ENCODE measurements at places on chromosomes 12 and 14.

- DNase-seq, result no peak
Observed at GRCh38 chr14:78486081-78486480, 315.9 kb downstream of the NRXN3 start.

DNA sequence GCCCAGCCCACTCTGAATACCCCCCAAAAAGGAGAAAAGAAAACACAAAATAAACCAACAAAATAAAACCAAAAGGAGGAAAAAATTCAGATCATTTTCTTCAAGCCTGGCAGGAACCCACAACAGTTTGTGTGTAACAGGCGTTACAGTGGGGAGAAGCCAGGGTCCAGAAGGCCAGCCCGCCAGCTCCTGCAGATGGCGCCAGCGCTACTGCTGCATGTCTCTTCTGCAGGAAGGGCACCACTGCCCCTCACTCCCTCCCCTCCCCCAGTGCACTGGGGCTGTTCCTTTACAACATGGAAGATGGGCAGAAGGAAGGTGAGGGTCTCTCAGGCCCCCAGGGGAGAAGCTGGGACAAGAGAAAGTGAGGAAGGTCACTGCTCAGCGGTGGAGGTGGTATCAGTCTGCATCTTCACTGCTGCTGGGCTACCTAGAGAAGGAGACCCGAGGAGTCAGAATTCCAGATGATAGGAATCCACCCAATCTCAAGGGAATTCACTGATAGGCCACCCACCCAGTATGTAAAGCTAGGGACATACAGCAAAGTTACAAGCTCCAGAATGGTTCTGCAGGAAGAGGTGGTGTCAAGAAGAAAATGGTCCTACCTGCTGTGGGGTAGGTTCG lies 2.3 kb upstream of the NOP2 start:
- DNase-seq, result peak; percentile 47

- DNase-seq, result no peak
Observed at GRCh38 chr12:51270951-51271518, 820 bp upstream of the SMAGP start.

DNA sequence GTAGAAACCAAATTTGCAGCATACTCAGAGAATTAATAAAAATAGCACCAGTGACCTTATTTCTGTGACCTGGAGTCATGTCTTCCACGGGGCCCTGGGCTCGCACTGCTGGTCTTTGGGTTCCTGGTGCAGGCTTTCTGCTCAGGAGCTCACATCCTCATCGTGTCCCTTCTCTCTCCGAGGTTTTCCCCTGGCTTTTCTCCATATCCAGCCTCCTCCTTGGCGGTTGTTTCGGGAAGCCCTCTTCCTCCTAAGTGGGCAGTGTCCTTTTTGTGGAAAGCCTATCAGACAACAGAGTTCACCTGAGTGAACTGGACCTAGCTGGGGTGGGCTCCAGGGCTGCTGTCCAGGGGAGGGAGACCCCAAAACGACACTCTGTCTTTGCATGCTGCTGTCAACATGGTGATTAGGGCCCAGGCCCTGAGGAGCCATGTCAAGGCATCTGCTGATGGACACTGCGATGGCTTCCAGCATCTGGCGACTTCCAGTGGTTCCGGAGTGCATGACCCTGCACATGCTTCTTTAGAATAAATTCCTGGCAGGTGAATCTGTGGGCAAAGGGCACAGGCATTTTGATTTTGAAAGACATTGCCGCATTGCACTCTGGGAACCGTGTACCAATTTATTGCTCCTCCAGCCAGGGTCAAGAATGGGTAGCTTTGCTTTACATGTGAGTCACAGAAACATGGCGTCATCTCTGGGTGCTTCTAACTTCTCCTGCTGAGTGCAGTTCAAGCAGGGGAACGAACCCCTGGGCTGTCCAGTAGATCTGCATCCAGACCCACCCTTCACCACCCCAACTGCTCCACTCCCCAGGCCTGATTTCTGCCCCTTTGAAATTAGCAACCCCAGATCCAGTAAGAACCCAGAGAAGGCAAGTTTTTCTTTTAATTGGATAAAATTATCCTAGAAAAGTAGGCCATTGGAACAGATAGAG lies 136.8 kb downstream of the ADGRD1 start:
- DNase-seq, result no peak

DNA sequence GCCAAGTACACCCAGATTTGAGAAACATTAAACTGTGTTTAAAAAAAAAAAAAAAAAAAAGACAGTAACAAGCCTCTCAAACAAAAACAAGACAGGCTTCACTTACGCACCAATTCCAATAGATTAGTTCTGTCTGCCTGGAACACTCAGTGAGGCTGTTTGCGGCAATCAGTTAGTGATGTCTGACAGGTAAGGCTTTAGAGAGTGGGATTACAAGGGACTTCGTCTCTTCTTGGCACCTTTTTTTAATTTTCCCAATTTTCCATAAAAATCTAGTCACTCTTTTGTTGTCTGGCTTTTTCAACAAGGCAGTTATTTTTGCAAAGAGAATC lies 79.6 kb downstream of the NCOR2 start:
- DNase-seq, result no peak

- no peak for DNase-seq
Observed at GRCh38 chr14:75494896-75495295, 27.4 kb upstream of the BATF start.

- DNase-seq, result no peak
Observed at GRCh38 chr14:98608071-98609060, 663.6 kb downstream of the BCL11B start.

DNA sequence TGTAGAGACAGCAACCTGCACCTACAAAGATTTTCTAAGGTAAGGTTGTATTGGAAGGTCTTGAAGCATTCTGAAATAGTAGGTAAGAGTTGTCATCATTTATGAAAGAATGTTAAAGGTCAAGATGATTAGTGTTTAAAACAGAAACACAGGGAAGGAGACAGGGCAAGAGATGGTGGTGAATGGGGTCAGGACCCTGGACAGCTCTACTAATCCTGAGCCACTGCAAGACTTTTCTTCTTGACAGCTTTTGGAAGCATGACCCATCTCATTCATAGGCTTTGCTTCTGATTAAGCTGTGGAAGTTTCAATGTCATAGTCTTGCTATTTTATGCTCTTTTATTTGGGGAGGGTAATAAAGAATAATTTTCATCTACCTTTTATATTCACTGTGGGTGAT lies 75.5 kb upstream of the CAND1 start:
- peak; percentile 13 for DNase-seq

GRCh38 chr12:72574138-72574537 lies 302.0 kb downstream of the TRHDE start:
- DNase-seq, result no peak

DNA sequence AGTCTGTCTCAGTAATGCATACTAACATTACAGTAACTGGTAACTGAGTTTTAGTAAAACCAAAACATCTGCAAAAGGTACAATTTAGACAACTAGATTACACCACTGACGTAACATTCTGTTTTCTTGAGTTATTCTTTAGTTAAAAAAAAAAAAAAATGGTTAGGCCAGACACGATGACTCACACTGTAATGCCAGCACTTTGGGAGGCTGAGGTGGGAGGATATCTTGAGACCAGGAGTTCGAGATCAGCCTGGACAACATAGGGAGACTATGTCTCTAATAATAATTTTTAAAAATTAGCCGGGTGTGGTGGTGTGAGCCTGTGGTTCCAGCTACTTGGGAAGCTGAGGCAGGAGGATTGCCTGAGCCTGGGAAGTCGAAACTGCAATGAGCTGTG lies 34.1 kb downstream of the AP5M1 start:
- no peak for DNase-seq

GRCh38 chr14:97219431-97220017 lies 422.3 kb downstream of the VRK1 start:
- DNase-seq, result no peak

DNA sequence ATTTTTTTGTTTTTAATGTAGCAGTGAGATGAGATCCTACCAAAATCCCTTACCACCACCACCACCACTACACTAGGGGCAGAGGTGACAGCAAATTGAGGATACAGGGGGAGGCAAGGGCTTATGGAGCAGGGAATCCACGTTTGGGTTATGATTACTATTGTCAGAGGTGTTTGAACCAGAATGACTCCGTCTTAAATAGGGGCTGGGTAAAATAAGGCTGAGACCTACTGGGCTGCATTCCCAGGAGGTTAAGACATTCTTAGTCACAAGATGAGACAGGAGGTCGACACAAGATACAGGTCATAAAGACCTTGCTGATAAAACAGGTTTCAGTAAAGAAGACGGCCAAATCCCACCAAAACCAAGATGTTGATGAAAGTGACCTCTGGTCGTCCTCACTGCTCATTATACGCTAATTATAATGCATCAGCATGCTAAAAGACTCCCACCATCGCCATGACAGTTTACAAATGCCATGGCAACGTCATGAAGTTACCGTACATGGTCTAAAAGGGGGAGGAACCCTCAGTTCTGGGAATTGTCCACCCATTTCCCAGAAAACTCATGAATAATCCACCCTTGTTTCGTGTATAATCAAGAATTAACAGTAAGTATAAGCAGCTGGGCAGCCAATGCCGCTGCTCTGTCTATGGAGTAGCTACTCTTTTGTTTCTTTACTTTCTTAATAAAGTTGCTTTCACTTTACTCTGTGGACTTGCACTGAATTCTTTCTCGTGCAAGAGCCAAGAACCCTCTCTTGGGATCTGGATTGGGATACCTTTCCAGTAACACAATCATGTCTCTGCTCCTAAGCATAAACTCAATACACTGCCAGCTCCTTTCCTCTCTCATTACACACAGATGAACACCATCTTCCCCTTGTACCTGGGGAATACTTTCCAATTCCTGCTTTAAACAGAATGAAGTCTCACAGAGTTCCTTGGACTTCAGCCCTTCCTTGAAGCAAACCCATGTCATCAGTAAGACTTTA lies 16.7 kb upstream of the CRY1 start:
- DNase-seq, result peak; percentile 14

- DNase-seq, result no peak
Observed at GRCh38 chr14:61342486-61342885, 21.1 kb downstream of the PRKCH start.

- peak; percentile 43 for DNase-seq
Observed at GRCh38 chr12:5965950-5966383, 20.9 kb upstream of the ANO2 start.

GRCh38 chr12:75602106-75602505 lies 90.7 kb upstream of the KRR1 start:
- no peak for DNase-seq

DNA sequence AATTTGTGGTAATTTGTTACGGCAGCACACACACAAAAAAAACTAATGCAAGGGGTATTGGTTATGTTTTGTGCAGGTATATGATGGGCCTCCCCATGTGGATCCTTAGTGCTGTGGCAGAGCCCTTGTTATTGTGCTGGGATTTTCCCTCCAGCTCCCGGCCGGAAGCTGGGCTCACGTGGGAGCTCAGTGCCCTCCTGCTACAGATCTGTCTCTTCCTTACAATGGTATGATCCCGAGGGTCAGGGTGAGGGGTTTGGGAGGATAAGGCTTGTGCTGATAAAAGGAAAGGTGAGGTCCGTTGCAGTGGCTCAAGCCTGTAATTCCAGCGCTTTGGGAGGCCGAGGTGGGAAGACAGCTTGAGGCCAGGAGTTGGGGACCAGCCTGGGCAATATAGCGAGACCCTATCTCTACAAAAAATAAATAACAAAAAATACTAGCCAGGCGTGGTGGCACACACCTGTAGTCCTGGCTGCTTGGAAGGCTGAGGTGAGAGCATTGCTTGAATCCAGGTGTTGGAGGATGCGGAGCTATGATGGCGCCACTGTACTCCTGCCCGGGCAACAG lies 861 bp upstream of the SLC48A1 start:
- no peak for DNase-seq

DNA sequence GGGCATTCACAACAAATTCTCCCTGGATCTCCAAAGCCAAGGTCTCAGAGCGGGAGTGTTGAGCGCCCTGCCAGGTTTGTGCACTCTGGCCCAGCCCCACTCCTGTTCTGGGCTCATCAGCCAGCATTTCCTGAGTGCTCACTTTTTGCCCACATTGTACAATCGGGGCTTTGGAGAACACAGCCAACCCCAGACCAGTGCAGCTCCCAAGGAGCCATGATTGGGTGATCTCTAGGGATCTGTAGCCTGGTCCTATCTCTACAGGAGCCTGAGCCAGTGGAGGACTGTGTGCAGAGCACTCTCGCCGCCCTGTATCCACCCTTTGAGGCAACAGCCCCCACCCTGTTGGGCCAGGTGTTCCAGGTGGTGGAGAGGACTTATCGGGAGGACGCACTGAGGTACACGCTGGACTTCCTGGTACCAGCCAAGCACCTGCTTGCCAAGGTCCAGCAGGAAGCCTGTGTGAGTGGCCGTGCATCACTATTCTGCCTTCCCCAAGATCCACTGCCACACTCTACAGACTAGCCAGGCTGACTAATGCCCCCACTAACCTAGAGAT lies 2.8 kb downstream of the ARHGEF40 start:
- no peak for DNase-seq

GRCh38 chr12:124477107-124477915 lies 90.1 kb downstream of the NCOR2 start:
- no peak for DNase-seq

DNA sequence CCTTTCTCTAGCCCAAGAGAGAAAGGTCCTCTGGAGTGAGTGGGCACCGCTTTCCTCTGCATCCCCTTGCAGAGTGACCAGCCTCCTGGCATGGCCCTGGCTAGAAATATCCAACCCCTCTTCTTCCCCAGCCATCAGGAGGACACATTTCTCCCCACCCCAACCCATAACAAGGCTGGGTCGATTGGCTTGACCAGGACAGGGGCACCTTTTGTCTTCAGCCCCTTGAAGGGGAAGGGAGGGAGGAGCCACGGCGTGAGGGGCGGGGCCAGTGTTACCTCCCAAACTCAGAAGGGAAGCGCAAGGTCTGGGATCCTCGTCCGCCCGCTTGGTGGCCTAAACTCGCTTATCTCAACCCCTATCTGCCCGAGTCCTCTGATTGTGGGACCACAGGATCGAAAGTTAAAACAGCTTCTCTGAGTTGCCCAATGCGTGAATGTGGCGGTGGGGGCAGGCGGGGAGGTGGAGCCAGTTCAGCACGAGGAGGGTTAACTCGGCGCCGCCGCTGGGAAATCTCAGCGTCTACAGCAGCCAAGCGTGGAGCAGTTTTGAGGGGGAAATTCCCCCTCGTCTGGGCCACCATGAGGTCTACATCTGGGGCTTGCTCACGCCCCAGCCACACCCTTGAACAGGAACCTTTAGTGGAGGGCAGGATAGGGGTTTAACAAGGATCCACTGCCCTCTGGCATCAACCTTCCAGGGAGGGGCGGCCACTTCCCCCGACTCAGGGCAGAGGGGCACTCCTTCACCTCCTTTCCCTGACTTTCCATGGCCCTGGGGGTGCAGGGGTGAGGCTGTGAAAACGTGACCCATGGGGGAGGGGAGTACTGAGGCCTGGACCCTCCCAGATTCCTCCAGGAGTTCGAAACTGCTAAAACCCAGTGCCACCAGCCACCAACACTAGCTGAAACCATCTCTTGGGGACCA lies 795 bp downstream of the STAT6 start:
- DNase-seq, result peak; percentile 66

DNA sequence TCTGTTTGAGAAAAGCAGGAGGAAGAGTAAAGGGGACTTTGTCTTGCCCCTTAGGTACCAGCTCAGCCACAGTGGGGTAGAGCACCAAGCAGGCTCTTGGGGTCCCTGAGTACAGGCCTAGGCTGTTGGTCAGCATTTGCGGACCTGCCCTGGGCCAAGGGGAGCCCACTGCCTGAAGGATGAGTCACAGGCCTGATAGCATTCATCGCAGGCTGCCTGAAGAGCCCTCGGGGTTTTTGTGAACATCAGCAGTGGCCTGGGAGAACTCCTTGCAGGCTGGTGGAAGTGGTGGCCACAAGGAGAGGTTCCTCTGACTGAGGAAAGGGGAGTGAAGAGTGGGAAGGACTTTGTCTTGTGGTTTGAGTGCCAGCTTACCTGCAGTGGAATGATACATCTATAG lies 25.0 kb upstream of the P2RX7 start:
- DNase-seq, result no peak
